Fibroblast of skin of scalp (primary cell): ENCODE measurements at places on chromosomes 4 and X.

GRCh38 chr4:182306792-182307507 is 63.7 kb downstream of the TENM3 start:
- peak; percentile 50 for DNase-seq

GRCh38 chrX:45191820-45192409 is 8.8 kb downstream of the DIPK2B start:
- no peak for DNase-seq

- DNase-seq: no peak
Observed at GRCh38 chrX:12685541-12685940, 105.7 kb upstream of the PRPS2 start.

DNA sequence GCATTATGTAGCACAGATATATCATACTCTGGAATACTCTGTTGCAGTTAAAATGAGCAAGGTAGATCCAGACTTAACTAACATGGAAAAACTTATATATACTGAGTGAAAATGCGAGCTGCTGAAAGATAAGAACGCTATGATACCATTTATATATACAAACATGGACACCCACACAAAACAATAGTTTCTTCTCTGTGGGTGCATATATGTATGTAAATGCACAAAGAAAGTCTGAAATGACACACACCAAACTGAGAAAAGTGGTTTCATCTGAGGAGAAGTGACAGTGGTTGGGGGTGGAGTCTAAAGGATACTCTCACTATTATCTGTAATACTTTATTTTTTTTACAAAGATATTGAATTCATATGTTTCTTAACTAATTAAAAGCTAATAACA is 12.2 kb upstream of the FGF2 start:
- no peak for DNase-seq

DNA sequence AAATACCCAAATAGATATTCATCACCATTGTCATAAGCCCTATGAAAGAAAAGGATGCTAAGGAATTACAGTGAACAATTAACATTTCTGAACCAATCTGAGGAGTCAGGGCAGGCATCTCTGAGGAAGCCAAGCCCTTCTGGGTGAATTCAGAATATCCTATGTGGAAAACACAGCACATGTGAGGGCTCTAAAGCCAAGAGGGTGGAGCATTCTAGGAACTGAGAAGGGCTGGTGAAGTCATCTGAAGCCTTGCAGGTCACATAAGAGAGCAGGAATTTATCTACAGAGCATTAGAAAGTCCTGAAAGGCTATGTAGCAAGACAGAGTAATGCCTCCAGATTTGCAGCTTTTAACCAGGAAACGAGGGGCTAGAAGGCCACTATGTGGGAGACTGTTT is 195.7 kb downstream of the SPATA18 start:
- DNase-seq: no peak

DNA sequence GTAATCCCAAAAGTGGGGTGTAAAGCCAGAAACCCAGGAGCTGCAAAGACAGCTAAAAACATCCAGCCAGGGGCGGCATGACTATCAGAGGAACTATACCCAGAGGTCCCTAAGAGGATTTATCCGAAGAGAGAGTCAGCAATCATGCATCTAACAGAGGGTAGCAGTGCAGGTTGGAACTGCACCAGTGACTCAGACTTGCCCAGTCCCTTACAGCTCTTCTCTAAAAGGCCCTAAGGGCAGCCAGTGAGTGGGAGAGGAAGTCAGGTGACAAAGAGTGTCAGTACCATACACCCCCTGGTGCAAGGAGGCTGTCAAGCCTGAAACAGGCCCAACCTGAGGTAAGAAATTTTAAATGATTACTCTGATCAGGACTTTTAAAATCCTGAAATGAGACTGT is 88.1 kb downstream of the CAMK2D start:
- no peak for DNase-seq

- no peak for DNase-seq
Observed at GRCh38 chrX:153906126-153906917, 1.8 kb downstream of the AVPR2 start.

GRCh38 chr4:42197341-42197740 is 44.9 kb upstream of the BEND4 start:
- DNase-seq: no peak

- peak; percentile 9 for DNase-seq
Observed at GRCh38 chr4:127965803-127966175, 583 bp downstream of the ABHD18 start.

DNA sequence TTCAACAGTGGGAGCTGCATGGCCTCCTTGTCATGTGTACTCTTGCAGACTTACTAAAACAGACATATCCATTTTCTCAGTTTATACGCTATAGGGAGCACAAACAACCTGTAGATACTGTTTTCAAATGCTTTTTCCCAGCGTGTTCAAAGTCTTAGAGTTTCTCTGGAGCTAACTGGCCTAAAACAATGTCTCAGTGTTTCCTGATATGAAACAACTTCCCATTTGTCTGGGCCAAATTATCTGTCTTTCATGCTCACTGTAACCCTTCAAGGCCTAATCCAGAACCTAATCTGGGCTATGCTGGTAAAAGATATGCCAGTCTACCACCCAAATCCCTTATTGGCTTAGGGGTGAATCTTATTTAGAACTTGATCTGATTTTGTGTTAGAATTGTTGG is 38.8 kb downstream of the RAB40A start:
- no peak for DNase-seq

DNA sequence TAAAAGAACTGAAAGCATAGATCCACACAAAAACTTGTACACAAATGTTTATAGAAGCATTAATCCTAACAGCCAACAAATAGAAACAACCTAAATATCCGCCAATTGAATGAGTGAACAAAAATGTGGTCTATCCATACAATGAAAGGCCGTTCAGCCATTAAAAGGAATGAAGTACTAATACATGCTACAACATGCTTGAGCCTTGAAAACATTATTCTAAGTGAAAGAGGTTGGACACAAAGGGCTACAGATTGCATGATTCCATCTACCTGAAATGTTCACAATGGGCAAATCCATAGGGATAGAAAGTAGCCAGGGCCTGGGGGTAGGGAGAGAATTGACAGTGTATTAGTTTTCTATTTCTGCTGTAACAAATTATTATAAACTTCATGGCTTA is 169.2 kb downstream of the SPCS3 start:
- no peak for DNase-seq

- DNase-seq: no peak
Observed at GRCh38 chr4:172650758-172651530, 517.7 kb upstream of the GALNT7 start.

DNA sequence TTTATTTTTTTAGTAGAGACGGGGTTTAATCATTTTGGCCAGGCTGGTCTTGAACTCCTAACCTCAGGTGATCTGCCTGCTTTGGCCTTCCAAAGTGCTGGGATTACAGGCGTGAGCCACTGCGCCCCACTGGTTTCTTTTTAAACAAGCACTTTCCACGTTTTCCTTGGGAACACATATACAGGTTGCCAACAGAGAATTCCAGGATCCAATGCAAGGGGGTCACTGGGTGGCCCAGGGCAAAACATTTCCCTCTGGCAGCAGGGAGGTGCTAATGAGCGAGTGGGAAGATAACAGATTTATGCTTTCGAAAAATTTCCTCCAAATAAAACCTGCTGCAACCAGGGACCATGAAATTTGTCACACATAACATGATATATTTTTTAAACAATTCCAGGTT is 41.1 kb downstream of the ADRA2C start:
- no peak for DNase-seq

GRCh38 chr4:15398732-15399131 is 29.1 kb upstream of the C1QTNF7 start:
- DNase-seq: no peak

- no peak for DNase-seq
Observed at GRCh38 chr4:87049508-87049907, 114.7 kb downstream of the AFF1 start.

GRCh38 chrX:23292988-23293651 is 41.5 kb upstream of the PTCHD1 start:
- no peak for DNase-seq
